ENCODE measurements at places on chromosomes 1 and 21.

- no peak for DNase-seq
These were observed 6.0 kb upstream of the H6PD start for GRCh38 chr1:9228609-9229008.

DNA sequence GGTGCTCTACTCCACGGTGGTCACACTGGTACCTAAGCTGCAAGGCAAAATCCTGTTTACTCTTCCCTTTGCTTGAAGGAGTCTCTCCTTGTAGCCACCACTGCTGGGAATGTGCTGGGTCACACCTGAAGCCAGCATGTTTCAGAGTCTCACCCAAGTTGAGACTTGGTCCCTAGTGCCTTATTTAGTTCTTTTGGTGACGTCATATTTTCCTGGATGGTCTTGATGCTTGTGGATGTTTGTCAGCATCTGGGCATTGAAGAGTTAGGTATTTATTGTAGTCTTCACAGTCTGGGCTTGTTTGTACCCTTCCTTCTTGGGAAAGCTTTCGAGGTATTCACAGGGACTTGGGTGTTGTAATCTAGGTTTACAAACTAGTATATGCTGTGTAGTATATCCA is 5.6 kb upstream of the MTARC2 start:
- DNase-seq = no peak

DNA sequence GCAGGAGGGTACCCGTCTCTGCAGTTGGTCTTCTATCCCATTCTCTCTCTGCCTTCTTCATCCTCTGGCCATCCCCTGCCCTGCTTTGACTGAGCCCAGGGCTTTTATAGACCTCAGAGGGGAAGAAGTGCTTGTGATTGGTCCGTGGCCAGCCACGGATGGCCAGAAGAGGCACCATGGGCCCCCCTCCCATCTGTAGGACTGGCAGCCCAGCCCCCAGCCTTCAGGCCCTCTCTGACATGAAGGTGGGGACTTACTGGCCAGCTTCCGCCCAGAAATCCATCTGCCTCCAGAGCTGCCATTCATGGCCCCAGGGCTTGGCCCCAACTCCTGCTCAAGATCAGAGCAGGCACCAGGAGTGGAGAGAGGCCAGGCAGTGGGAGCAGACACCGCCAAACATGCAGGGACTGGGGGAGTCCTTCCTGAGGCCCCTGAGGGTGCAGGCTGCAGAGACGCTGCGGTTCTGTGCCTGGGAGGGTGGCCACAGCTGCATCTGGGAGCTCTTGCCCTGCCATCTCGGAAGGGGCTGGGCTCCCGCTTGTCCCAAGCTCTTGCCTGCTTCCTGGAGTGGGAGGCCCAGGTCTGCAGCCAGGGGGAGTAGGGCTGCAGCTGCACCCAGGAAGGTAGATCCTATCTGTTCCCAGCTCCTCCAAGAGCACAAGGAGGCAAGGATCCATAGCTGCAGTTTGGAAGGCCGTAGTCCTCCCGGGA is 698.6 kb upstream of the B3GALT2 start:
- no peak for DNase-seq

GRCh38 chr1:147246044-147246690 is 3.7 kb downstream of the CHD1L start:
- no peak for DNase-seq

GRCh38 chr1:2448098-2448445 is 28.0 kb upstream of the PLCH2 start:
- no peak for DNase-seq

DNA sequence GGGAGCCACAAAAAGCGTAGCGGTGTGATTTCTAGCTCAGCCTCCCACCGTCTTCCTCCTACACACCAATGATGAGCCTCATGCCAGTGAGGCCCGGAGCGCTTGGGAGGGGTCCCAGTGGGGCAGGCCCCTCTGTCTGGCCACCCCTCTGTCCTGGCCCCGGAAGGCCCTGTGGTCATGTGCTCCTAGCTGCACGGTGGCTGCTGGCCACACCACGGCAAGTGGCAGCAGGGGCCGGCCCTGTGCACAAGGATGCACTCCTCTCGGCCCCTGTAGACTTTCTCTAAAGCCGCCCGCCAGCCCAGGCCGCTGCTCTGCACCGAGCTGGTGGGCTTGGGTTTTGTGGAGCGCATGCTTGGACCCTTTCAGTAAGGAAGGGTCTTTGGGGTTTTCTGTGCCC is 53.6 kb downstream of the KCNAB2 start:
- DNase-seq = no peak

DNA sequence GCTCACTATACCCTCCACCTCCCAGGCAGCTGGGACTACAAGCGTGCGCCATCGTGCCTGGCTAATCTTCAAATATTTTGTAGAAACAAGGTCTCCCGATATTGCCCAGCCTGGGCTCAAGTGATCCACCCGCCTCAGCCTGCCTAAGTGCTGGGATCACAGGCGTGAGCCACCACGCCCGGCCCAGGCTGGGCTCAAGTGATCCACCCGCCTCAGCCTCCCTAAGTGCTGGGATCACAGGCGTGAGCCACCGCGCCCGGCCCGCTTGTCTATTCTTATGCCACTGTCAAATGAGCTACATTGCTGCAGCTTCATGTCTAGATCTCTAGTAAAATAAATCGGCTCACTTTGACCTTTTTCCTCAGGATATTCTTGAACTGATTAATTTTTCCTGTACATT is 107.7 kb upstream of the COL6A1 start:
- DNase-seq = no peak

DNA sequence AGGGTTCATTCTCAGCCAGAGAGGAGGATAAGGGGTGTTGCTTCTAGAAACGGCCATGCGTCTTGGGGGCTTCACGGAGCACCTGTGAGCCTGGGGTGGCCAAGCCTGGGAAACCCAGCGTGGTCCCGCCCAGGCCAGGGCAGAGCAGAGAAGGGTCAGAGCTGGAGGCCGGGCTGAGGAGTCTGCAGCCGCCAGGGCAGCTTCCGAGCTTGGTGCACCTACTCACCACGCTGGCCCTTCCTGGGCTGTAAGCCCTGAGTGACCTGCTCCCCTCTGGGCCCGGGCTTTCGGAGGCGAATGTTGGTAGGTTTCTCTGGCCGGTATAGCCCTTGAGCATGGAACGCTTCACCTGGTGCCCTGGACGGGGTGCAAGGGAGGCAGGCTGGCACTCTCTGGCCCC is 169.8 kb upstream of the ARHGEF16 start:
- no peak for DNase-seq

DNA sequence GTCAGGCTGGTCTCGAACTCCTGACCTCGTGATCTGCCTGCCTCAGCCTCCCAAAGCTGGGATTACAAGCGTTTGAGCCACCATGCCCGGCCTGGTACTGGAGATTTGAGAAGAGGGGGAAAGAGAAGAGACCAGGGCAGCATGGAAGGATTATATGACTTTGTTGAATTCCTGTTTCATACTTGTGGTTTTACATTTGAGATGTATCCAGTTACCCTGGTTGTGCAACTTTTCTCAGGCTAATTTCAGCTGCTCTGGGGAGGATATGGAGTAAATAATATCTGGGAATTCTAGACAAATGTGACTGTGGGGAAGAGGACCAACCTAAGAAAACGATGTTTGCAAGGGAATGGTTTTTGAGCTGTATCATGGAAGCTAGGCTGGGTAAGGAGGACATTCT is 89.5 kb upstream of the GREM2 start:
- DNase-seq = no peak

GRCh38 chr1:29417971-29418370 is 181.6 kb downstream of the PTPRU start:
- DNase-seq = no peak

GRCh38 chr1:213466541-213466940 is 415.5 kb downstream of the RPS6KC1 start:
- no peak for DNase-seq

DNA sequence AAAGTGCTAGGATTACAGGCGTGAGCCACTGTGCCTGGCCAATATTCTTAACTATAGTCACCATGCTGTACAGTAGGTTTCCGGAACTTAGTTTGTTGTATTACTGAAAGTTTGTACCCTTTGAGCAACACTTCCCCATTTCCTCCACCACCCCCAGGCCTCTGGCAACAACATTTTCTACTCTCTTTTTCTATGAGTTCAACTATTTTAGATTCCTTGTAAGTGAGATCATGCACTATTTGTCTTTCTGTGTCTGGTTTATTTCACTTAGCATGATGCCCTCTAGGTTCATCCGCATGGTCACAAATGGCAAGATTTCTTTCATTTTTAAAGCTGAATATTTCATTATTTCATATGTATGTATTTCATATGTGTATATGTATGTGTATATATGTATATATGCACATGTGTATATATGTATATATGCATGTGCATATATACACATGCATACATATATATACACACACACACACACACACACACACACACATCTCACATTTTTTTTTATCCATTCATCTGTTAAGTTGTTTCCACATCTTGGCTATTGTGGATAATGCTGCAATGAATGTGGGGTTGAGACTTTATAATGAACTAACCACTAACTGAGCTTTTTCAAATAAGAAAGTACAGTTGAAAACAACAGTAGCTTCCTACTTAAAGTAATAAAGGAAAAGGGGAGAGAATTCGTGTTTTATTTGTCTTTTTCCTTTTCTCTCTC is 256.8 kb upstream of the C1orf105 start:
- no peak for DNase-seq

DNA sequence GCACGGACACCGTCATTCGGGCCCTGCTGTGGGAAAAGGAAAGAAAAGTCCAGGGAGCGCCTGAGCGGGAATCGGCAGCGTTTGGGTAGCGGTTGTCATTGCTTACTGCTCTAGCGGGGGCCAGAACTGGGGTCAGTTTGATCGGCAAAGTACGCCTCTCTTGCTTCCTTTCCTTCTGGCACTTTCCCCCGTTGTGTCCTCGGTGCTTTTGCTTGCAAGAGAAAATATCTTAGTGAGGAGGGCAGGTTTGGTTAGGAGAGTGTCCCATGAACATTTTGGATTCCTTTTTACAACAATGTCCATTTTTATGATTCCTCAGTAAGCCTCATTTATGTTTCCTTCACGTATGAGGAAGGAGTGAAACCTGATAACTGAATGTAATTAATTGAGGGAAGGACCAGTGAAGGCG is 670 bp downstream of the ST3GAL3 start:
- DNase-seq = no peak

DNA sequence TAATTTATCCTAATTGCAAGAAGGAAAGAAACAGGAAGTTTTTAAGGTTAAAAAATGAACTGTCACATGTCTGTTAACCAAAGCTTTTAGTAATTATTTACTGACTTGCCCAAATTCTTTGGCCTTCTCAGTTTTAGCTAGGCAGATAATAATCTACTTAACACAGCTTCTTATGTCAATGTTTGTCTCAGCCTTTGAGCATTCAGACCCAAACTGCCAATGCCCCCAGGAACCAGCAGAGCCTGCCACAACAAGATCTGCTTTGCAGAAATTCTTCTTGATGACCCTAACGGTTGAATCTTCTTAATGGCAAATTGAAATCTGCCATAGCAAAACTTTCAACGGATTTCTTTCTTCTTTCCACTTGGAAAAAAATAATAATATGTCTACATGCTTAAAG is 792.4 kb upstream of the ADGRL2 start:
- no peak for DNase-seq

- no peak for DNase-seq
These were observed 46.5 kb upstream of the LPGAT1 start for GRCh38 chr1:211876851-211877590.

GRCh38 chr1:211789641-211790464 is 40.7 kb downstream of the LPGAT1 start:
- no peak for DNase-seq

GRCh38 chr1:200150721-200151120 is 123.2 kb downstream of the NR5A2 start:
- no peak for DNase-seq

DNA sequence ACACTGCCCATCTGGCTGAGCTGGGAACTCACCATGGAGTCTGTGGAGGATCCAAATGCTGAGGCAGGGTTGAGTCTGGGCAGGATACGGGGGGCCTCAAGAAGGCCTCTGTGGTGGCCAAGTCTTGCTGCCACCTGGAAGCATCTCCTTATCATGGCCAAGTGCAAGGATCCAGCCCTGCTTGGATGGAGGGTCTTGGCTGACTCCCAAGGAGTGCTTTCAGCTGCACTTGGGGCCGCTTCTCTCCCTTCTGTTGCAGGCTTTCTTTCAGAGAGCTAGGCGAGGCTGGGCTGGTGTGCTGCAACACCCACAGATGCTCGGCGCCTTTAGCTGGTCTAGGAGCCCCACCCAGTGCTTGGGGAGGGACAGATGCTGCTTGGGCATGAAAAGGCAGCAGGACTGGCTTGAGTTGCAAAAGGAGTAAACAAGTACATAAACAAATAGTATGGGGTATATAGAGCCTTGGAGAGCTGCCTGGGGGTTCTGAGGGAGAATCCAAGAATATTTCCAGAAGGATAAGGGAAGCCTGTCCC is at the start of gene THEM5:
Gene THEM5 (minus strand): TSS at position 302 of the 533 bp plus-strand sequence. CDS start 147 bp downstream, at position 155.
- DNase-seq = no peak

DNA sequence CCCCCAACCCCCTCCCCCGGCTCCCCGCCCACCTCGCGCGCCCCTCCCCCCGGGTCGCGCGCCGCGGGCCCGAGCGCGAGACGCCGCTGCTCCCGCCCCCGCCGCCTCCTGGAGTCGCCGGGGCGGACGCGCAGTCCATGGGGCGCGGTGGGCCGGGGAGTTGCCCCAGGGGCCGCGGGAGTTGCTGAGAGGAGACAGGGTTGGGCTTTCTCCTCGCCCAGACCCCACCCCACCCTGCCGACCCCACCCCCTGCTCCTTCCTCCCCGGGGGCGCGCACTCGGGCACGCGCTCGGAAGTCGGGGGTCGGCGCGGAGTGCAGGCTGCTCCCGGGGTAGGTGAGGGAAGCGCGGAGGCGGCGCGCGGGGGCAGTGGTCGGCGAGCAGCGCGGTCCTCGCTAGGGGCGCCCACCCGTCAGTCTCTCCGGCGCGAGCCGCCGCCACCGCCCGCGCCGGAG is at the start of gene LAMC1:
Gene LAMC1 (plus strand): TSS at position 275 of the 455 bp plus-strand sequence. CDS start 297 bp downstream, outside the sequence.
- DNase-seq = no peak

DNA sequence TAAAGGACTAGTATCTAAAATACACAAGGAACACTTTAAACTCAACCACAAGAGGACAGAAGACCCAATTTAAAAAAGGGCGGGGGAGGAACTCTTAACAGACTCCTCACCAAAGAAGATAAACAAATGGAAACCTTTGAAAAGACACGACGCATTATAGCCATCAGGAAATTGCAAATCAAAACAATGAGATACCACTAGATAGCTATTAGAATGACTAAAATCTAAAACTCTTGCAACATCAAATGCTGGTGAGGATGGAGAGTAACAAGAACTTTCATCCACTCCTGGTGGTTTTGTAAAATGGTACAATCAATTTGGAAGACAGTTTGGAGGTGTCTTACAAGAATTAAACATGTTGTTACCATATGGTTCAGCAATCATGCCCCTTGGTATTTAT is 708.2 kb downstream of the BRINP3 start:
- DNase-seq = no peak

- DNase-seq = no peak
These were observed 46.0 kb downstream of the DIP2A start for GRCh38 chr21:46504666-46505065.

DNA sequence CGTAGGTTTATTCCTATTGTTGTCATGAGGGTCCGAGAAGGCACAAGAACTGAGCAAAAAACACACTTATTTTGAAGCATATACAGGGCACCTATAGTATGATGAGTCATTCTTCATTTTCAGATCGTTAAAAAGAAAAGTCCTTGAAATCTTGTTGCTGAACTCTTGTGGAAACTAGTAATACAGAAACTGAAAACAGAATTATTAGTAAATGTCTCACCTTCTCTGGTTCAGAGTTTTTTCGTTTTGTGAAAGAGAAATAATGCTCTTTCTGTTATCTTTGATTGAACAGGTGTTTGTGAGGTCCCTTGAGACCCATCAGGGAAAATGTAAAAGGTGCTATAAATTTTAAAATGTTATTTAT is 102.0 kb upstream of the COA6 start:
- no peak for DNase-seq
